Stimulated activated CD4-positive, alpha-beta T cell treated with anti-CD3 and anti-CD28 coated beads, Interleukin-2, amount 100 ng/mL, for 48 hours (primary cell): ENCODE measurements at places on chromosomes 3 and 15.
A peak's percentile ranks its signal among the peaks of the same experiment; 100 is the strongest.

DNA sequence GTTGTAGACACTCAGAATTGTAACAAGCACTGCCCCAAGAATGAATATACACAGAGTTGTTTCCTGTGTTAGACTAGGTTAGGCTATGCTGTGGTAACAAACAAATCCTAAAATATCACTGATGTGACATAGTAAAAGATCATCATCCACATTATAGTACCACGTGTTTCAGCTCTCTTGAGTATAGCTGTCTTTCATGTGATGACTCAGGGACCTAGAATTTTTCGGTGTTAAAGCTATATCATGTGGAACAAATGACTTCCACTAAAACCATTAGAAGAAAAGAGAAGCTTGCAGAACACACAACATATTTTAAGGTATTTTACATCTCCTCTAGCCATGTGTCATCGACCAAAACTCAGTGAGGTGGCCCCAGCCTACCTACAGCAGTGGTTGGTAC is 307.9 kb upstream of the RBMS3 start:
- no peak for DNase-seq

DNA sequence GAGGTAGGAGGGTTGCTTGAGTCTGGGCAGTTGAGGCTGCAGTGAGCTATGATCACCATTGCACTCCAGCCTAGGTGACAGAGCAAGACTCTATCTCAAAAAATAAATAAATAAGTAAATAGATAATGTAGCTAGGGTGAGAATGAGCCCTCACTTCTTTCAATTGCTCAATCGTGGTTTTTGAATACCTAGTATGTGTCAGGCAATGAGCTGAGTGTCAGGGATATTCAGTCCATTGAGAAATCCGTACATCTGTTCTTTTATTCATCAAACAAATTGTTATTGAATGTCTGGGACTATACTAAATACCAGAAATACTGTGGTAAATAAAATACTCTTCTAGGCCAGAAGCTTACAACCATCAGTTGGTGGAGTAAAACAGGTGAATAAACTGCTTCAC is 6.2 kb upstream of the ZNF148 start:
- no peak for DNase-seq

DNA sequence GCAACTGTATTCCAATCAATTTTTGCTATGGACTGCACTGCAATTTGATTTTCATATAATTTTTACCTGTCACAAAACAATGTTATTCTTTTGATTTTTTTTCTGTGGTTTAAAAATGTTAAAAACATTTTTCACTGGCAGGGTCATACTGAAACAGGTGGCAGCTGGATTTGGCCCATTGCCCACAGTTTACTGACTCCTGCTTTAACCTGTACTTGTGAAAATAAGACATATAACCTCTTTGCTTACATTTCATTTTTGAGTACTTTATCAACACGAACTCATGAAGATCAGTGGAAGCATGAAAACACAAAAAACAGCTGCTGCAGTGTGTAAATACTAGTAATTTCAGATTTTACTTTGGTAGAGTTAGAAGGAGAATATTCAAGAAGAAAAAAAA is 313.1 kb downstream of the WDR72 start:
- DNase-seq = no peak

GRCh38 chr3:74518610-74519009 is 95.8 kb downstream of the CNTN3 start:
- no peak for DNase-seq

DNA sequence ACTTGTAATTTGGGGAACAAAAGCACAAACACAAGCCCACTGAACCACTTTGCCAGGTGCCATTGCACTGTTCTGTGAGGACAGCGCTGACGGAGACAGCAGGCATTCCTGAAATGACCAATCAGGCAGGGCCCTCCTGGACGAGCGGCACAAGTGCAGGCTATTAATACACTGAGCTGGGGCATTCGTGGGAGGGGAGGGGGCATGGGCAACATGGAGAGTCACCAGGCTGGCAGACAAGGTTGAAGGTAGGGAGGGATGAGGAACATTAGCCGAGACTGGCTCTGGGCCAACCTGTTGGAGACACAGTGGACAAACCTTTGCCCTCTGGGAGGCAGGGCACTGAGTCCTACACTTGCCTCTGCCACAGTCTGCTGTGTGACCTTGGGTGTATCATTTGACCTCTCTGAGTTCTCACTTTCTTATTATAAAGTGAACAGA is 45.6 kb downstream of the NOX5 start:
- DNase-seq = no peak

DNA sequence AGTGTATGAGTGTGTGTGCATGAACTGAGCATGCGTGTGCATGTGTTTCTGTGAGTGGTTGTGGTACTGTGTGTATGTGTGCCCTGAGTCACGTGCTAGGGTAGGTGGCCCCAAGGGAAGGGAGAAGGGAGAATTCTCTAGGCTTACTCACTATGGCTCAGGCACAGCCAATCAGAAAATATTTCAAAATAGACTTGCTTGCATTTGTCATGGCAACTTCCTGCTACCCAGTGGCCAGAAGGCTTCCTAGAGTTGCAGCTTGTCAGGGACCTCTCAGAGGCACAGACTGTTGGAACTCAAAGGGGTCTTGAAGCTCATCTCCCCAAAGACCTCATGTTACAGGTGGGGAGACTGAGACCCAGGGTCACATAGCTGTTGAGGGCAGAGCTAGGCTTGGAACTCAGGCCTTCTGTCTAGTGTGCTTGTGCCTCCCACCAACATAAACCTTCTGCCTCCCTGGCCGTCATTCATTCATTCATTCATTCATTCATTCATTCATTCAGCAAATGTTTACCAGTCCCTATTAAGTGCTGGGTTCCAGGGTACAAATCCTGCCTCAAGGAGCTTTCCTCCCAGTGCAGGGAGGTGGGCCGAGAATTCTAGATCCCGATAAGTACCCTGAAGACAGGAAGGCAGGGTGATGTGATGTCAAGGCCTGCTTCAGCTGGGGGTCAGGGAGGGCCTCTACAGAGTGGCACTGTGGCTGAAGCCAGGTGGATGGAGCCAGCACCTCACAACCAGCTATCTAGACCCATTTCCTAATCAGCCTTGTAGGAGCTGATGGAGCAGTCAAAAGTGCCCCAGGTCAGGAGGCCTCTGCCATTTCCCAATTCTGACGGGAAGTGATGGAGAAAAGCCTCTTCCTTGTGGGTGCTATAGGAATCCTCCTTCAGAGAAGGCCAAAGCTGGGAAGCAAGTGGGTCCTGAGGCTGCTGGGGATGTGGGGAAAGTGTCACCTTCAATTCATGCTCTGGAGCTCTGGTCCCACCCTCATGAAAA is 10.9 kb upstream of the RFT1 start:
- DNase-seq = no peak

GRCh38 chr3:50604628-50605588 is 6.7 kb downstream of the CISH start:
- no peak for DNase-seq

GRCh38 chr3:13391308-13391707 is 28.8 kb downstream of the NUP210 start:
- no peak for DNase-seq

DNA sequence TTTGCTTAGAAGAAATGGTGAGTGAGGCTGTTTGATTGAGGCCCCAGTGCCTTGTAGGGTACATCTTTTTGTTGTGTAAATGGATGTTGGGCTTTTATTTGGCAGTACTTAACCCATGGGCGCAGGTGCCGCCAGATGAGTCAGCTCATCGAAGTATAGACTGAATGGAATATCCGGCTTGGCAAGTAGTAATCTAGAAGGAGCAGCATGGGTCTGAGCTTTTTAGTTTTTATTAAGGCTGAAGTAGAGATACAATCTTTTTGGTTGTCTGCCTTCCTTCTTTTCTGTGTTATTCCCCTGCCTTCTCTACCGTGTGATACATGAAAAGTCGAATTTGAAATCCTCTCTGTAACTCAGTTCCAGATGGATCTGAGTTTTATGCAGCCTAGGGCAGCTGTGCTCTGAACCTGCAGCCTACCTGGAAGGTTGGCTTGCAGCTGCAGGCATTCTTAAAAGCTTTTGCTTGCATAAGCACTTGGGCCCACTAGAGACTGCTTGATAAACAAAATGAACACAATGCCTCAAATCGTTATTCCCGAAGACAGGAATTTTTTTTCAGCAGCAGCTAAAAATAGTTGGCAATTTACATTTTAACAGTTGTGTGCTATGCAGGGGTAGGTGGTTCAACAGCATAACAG is 177.5 kb upstream of the CGNL1 start:
- DNase-seq = no peak

DNA sequence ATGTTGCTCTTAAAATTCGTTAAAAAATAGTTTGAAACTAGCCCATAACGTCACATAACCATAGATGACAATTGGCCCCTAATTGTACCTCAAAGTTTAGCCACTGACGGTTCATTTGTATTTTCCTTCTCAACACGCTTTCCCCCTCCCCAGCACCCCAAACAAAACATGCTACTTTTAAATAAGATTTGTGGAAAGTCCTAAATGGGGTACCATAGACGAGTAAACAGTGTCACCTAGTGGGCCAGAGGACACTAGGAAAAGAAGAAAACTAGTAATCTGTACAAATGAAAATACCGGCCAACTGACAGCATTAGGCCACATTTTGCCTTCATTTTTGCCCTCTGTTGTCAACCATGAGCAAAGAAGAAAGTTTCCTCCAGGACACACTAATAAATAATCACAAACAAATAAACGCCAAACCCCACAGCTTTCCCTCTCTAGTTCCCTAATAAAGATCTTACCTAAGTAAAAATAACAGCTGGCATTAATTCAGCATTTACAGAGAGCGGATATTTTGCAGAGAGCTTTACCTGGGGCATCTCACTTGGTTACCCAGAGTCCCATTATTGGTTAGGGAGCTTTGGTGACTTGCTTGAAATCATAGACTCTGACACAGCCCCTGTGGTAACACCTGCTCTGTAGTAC is 175.1 kb upstream of the ATP11B start:
- DNase-seq = no peak

DNA sequence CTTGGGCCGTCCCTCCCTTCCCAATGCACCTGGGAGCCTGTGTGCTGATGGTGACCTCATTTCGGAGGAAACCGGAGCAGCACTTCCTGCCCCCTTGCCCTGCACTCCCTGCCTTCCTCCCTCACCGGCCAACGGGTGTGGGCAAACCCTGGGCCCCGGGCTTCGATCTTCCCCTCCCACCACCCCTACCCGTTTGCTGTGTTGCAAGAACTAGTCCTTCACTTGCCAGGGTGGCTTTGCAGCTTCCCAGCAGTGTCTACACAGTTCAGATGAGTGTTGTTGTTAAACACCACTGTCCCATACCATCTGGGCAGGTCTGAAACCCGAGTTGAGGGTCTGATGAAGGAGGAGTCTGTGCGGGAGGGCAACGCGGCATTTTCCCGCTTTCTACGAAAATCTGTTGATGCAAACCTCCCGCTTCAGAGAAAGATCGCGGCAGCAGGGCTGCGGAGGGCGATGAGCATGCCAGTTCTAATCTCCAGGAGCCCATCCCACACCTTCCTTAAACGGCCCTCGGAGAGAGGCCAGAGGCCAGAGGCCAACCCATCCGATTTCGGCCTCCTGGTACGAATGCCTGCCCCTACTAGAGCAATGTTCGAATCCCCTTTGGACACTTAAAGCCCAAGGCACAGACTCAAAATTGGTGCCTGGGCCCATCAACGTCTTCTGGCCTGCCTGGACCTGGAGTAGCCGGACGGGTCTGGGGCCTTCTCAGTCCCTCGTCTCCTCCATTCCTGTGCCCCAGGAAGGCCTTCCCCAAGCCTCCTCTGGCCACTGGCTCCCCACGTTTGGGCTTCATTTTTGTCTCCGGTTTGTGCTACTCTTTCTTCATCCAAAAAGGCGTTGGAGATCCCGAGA is 35.7 kb upstream of the POLG start:
- no peak for DNase-seq

DNA sequence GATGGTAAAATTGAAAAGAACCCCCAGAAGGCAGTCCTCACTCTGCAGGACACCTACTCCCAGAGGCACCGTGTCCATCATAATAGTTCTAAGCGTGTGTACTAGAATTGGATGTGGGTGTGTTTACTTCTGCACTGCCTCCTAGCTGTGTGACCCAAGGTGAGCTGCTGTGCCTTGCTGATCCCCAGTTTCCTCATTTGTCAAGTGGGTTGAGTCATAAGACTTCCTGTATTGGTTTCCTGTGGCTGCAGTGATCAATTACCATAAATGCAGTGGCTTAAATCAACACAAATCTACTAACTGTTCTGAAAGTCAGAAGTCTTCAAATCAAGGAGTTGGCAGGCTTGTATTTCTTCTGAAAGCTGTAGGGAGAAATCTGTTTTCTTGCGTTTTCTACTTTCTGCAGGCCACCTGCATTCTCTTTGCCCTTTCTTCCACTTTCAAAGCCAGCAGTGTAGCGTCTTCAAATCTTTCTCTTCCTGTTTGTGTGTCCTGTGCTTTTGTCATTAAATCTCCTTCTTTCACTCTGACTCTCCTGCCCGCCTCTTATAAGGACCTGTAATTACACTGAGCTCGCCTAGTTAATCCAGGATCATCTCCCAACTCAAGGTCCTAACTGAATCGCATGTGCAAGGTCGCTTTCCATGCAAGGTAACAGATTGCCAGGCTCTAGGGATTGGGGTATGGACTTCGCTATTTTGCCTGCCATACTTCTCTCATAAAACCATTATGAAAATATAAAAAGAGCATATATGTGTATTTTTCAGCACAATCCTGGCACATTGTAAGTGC is 59.0 kb downstream of the RORA start:
- DNase-seq = no peak

DNA sequence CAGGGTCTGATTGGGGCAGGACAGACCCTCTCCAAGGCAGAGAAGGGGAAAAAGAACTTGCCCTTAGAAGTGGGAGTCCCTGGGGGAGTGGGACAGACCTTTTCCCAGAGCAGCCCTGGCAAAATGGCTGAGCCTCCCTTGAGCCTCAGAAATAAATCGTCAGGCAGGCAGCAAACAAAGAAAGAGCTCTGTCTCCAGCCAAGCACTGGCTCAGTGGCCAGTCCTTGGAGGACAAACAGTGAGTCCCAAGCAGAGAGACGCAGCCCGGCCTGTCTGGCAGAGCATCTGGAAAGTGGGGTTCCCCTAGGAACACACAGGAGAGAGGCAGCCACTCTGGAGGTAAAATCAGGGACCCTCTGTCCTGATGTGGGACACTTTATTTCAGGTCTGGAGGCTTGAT is 1.8 kb downstream of the SLC6A1 start:
- no peak for DNase-seq

DNA sequence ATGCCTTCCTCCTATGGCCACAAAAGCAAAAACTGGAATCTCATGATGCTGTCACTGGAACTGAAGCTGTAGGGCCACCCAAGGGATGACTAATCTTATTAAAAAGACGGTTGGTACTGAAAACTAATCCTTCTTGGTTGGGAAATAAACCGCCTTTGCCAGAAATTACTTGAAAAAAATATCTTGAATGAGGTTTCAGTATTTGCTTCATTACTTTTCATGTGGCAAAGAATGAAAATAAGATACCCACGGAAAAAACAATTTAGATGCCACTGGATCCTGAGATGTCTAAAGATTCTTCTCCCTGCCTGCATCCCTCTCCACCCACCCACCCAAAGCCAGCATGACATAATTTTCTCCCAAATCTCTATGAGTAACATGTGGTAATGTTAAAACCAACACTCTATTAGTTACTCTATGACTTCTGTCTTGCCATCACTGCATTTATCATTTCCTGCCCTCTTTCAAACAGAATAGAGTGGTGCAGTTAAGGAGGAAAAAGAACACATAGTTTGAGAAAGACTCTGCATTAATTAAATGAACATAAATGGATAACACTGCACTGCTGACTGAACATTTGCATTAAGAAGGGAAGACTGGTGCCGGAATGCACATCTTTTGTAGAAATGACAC is 111.8 kb upstream of the DPH6 start:
- DNase-seq = peak; percentile 10
